ENCODE measurements at places on chromosomes 7 and 10.

- DNase-seq: no peak
These were observed 179.2 kb upstream of the MBL2 start for GRCh38 chr10:52951824-52952223.

DNA sequence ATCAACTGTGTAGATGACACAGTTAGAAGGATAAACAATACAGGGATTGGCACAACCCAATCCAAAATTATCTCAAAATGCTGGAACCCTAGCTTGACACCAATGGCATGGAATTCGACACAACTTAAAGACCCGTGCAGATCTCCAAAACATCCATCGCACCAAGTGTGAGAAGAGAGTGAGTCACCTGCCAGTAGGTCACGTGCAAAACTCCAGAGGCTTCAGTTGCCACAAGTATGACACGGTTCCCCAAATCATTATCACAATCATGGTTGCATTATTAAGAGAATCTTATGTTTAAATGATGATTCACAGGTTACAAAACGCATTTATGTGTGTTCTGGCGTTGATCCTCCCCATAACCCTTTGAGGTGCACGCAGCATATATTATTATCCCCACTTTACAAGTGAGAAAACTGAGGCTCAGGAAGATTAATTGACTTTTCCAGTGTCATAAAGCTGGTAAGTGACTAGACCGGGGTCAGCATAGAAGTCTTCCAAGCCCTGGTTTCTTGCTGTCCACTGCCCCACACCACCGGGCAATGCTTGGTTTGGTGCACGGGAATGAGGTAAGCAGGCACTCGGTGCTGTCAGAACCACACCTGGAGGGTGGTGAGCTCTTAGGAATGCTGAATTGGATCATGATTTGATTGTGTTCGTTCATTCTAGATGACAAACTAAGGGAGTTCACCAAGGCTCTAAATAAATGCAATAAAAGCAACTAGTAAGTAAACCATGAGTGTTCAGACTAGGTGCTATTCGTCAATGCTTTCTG, 23.6 kb upstream of the STK17A start:
- DNase-seq: no peak

GRCh38 chr7:43528576-43529354, 54.1 kb upstream of the STK17A start:
- no peak for DNase-seq

DNA sequence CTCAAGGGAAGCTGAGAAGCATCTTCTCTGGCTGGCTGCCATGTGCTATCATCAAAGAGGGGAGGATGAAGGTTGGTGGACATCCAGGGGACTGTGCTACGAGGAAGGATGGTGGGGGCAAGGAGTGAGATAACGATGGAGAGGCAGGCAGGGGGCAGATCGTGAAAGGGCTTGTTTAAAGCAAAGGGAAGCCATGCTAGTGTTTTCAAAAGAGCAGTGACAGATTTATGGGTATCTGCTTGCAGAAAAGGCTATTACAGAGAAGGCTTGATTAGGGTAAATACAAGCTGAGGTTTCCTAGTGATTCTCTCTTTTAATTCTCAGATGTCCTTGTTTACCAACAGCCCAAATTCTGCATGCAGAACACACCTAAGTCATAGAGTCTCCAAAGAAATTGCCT, 88.9 kb upstream of the MKX start:
- DNase-seq: no peak

DNA sequence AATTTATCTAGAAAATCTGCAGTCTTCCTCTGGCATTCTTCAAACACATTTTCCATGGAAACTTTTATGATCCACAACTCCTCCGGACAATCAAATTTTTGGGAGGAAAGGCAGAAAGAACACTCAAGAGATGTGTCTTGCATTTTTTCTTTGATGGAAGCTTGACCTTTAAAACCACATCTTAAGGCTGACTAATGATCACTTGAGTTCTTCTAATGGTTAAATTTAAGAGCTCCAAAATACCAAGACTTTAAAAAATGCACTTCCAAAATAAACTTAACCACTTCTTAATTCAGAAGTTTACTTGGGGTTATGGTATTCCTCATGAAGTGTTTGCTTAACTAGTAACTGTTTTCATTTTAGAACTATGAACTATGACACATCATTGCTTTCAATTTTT, 43.3 kb downstream of the ETV1 start:
- DNase-seq: no peak

DNA sequence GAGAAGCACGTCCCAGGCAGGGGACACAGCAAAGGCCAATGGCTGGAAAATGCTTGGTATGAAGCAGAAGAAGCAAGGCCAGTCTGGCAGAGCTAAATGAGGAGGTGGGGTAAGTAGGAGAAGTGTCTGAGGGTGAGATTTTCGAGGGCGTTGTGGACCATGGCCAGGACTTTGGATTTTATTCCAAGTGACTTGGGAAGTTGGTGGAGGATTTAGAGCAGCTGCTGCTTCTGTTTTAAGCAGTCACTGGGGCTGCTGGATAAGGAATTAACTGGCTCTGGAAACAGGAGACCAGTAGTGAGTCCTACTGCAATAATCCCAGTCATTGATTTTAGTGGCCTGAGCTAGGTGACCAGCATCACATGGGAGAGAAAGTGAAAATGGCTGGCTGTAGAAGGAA, 67.6 kb upstream of the GSDME start:
- DNase-seq: no peak

Measured in stimulated activated CD4-positive, alpha-beta T cell treated with anti-CD3 and anti-CD28 coated beads, Interleukin-12 subunit alpha, Interleukin-12 subunit beta, amount 100 ng/mL, for 24 hours (primary cell).